Fibroblast of skin of right quadriceps (primary cell): ENCODE measurements at places on chromosomes 4 and X.
A peak's percentile ranks its signal among the peaks of the same experiment; 100 is the strongest.

- no peak for DNase-seq
Measured at GRCh38 chrX:140589657-140590056, 84.8 kb upstream of the SOX3 start.

GRCh38 chrX:24190500-24191156, 41.1 kb downstream of the ZFX start:
- DNase-seq = peak; percentile 31

DNA sequence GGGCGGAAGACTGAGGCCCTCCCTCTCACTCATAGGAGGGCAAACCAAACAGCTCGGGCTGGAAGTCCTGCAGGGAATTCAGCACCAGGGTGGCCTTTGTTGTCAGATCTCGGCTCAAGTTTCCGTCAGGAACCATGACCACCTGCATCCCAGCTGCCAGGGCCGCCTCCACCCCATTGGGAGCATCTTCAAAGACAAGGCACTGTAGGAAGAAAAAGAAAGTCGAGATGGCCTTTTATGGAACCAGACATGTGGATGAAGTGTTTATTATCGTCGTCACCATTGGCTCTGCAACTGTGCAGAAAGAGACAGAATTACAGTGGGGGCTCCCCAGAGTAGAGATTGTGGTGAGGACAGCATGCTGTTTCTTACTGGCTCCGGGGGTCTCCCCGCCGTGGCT, 97.2 kb upstream of the STS start:
- no peak for DNase-seq

DNA sequence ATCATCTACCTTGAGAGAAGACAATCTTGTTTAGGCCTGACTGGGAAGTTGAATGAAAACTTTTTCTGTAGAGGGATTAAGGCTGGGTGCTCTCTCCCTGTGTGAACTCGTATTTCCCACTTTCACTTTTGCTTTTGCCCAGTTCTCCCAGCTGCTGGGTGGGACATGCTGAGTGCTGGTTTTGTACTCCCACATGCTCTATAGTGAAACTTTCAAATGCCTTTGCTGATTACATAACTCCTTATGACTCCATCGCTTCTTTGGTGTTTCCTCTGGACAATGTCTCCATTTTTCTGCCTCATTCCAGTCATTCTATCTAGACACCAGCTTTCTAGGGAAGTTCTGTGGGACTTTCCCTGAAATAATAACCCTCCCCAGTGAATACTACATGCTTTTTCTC, 100.5 kb downstream of the CLNK start:
- peak; percentile 73 for DNase-seq

DNA sequence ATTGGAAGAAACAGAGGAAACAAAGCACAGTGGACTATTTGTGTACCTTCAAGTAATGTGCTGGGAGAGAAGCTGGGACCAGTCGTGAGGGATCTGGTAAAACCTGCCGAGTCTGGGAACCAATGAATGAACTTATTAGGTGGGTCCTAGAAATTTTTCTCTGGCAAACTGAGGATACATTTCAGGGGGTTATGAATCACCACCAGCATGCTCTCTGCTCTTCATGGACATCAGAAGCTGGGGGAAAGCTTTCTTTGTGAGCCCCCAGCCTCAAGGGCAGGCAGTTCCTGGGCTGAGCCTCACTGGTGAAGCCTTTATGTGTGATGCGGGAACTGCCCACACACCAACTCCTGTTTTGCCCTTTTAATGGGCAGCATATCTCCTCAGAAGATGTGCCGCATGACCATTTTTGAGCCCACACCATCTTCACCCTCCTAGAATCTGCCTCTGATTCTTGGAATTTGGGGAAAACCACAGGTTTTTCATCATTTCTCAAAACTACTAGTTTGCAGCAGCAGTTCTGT, 95.4 kb upstream of the ENPP6 start:
- DNase-seq = no peak
